HS-27A (cell line): ENCODE measurements at places on chromosomes 1 and 21.

DNA sequence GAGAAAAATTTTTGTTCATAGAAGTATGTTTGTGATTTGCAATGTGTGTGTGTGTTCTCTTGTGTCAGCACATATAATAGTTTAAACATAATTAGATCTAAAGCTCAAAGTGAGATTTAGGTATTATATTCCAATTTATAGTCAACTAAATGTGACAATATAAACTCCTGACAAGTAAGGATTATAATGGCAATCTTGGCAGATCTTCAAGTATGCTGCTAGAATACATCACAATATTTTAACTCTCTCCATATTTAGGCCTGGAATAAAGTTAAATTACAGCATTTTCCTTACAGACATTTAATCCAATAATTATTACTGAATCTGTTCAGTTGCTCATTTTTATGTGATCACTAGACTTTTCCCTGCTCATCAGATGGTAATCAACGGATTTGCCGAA, 65.8 kb downstream of the LYPLAL1 start:
- no peak for DNase-seq

DNA sequence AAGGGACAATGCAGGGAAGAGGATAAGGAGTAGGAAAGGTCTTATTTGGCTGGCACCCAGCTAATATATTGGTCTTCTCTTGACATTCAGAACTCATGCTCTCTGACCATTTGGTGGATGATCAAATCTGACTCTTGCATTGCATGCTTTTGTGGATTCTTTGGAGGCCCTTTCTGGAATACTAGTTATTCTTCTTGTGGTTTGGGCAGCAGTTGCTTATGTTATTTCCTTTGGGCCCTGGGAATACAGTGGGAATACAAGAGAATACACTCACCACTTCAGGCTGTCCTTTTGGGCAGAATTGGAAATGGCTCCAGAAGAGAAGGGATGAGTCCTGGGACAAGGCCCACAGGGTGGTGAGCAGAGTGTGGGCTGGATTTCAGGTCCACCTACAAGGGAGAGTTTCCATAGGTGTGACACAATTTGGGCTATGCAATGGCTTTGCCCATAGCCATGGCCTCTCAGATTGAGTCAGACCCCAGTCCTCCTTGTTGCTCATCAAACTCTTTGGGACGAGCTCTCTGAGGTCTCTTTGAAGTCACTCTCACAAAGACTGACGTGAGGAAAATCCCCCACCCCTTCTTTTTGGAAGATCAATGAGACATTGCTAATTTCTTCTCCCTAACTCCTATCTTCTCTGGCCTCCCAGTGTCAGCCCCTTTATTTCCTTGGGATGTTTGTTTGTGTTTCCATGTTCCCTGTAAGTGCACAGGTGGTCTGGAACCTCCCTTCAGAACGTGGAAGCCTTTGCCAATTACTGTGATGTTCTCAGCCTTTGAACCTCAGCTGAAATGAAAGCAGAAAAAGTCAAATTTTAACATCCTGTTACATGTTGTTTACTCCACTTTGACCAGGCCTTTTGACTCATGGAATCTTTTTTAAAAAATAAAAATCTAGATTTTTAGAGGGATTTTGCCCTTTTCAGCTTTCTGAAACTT, 19.4 kb downstream of the HSD11B1 start:
- DNase-seq, result no peak

DNA sequence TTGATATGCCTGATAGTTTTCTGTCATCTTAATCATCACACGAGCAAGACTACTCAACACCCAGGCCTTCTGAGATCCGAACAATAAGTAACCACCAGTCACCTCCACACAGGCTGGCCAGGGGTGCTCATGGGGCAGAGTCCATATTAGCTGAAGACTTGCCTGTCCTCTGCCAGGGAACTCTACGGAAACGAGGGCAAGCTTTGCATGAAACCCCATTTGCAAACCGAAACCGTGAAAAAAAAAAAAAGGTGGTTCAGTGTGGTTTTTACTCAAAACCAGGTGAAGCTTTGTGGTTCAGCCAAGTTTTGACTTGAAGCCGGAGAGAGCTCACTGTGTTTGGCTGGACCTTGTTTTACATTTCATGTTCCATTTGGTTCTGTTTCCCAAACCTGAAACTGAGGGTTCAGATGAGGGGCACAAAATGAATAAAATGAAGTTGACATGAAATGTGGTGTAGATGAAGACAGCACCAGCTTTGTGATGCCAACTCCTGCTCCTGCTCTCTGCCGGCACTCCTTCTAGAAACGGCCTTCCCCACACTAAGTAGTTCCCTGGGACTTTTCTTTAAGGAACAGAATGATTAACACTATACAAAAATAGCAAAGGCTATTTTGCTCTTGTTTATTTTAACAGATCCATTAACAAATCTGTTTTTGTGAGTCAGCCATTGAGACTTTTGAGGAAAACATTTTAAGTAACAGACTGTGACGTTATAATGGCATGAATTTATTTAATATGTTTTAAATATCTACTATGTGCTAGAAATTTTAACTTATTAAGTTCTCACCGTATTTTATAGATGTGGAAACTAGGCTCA, 74.7 kb downstream of the RUNX1 start:
- no peak for DNase-seq

DNA sequence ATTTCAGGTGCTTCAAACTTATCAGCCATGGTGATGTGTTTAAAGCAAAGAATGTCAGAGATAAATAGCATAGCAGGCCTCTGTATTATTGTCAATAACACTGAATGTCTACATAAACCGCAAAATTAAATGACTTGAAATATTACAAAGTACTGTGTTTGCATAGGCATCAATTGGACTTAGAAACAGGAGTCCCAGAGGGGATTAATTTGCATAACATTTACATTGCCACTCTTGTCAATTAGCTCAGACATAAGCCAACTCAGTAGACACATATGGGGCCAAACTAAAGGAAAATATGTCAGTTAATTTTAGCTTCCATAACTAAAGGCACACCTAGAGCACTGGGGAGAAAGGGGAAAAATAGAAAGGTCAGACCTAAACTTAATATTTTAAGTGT, 814.5 kb upstream of the NEGR1 start:
- no peak for DNase-seq

GRCh38 chr21:34596561-34597271, 18.2 kb downstream of the RCAN1 start:
- DNase-seq, result no peak

GRCh38 chr1:58883037-58883887, 99.4 kb upstream of the JUN start:
- peak; percentile 87 for DNase-seq
